Psoas muscle (tissue), 8 donors: ENCODE measurements at places on chromosomes 6 and 20. TPM values are rescaled to one million over a fixed set of nuclear protein-coding genes. Genes with fewer than 3 reads are reported as not detected.

DNA sequence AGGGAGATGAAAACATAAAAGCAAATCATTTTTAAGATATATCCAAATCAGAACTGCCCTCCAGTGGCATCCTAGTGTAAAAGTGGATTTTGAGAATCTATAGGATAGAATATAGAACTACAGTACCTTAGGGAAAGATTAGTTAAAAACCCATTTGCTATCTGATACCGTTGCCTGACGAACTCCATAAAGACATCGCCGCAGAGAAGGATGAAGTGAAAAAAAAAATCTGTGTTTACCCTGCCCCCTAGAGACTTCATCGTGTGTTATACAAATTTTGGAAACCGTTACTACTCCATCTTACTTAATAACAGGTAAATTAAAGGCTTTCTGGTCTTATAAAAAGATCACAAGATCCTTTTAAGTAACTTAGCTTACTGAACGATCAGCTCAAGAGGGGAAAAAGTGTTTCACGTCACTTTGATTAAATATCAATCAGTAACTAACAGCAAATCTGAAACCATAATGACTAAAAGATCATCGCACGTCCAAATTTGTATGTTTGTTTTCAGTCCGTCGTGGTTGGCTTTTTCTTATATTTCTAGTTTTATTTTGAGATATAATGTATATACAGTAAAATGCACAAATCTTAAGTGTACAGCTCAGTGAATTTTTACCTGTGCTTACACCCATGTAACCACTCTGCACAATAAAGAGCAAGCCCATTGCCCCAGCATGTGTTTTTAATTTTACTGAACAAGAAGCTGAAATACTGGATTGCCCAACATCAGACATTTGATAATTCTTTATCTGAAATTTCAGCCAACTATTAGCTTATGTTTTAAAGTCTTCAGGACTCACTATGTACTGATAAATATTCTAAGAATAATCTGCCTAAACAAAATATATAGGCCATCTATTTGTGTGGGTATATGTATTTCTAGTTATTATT is 881 bp upstream of the MCM3 start:
- no peak for DNase-seq

DNA sequence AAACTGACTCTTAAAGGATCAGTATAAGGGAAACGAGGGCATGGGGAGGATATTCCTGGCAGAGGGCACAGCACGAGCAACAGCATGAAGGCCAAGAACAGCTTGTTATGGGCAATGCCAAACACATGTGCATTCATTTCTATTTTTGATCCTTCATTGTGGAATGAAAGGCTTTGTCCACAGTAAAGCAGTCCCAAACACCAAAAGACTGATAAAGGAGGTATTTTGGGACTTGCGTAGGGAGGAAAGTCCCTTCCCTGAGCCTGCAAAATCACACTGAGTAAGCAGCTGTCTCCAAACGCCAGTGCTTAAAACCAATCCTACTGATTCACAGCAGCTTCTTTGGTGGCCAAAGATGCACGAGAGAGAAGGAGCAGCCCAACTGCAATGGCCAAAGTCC is 138.2 kb downstream of the UNC5CL start:
- DNase-seq, result no peak

GRCh38 chr20:64192406-64192805 is 28.2 kb downstream of the MYT1 start:
- DNase-seq, result no peak

DNA sequence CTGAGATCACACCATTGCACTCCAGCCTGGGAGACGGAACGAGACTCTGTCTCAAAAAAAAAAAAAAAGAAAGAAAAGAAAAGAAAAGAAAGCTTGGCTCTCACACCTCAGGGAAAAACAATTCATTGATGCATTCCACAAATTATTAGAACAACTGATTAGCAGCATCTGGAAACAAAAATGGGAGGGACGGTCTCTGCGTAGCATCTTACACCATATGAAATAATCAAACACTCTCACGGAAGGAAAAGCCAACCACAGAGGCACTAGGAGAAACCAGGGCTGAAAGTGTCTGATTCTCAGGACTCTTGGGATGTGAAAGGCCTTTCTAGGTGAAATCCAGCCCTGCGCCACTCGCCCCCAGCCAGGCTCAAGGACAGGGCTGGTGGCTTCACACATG is 2.3 kb upstream of the HELZ2 start:
- no peak for DNase-seq

DNA sequence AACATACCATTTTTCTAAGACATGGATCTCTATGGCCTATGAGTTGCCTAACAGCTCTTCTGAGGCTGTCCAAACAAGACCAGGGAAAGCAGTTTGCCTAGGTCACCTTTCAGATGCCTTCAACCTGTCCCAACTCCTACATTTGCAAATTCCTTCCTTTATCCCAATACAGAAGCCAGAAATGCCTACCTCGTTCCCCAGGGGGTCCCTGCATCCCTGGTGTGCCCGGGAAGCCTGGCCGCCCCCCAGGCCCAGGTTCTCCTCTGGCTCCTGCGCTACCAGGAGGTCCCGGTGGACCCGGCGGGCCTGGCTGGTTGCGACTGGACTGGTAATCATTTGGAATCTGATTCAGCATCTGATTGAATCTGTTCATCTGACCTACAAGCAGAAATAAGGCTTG is 115.9 kb downstream of the COL12A1 start:
- no peak for DNase-seq

DNA sequence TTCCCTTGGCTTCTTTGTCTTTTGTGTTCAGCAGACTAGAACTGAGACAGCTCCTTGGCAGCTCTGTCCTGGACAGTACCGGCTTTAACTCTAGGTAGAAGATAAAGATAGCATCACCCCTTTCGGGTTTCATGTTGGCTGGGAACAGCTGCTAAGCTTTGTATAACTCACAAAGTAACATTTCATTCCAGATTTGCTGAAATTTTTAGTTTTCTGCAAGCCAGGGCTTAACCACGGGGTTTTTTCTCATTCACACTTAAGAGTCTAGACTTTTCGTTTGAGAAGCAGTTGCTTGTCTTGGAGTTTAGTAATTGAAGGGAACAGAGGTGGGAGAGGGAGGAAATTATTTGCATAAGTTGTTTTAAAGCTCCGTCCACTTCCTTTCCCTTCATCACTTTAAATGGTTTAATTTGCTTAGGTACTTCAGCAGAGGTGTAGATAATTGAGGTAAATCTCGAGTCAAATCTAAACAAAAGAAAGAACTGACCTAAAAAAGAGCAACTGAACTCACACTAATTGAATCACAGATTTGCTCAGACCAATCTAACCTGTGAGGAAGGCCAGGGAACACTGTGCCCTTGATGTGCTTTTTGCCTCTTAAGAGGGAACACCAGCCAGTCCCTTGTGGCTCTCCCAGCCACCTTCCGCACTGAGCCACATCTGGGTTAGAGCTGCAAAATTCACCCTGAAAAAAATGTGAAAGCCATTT is 48.3 kb downstream of the RREB1 start:
- DNase-seq, result no peak

GRCh38 chr6:157525292-157525889 is 144.4 kb downstream of the ZDHHC14 start:
- no peak for DNase-seq

DNA sequence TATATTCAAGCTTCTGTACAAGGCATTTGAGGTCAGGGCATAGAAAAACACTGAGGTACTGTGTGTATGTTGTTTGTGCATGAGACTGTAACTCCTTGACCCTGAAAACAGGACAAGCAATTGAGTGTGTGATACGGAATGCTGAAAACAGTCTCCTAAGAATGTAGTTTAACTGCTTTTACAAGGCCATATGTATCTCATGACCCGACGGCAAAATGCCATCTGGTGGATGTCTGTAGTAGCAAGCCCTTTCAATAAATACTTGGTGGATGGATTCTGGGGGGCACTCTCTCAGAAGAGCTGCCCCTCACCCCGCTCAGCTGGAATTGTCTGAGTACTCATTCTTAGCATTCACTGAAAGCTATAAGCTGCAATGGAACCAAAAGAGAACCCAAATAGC is 69.3 kb upstream of the EYS start:
- no peak for DNase-seq

DNA sequence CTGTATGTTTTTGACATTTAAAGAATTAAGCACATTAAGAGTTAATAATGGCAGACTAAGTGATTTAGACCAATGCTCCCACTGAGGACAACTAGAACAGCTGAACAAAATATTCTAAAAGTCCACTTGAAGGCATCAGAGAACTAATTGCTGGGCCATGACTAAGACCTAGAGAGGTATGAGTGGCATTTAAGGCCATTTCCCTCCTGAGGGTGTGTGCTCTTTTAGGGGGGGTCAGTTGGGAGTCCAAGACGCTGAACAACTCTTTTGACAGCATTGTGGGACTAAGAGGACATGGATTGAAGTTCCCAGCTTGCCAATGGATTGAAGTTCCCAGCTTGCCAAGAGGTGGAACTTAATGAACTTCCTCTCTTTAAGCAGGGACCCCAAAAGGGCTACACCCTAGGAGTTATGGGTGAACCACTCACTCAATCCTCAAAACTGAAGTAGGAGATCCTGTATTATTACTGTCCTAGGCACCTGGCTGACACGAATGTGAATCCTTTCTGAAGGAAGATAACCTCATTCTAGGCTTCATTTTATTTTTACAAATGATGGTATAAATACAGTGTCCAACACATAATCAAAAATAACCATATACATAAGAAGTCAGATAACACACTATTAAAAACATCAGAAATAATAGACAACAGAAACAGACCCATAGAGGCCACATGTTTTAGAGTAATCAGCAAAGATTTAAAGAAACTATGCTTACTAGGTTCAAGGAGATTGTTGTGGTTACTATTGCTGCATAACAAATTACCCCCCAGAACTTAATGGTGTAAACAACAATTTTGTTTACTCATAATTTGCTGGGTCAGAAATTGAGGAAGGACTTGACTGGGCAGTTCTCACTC is 175.1 kb downstream of the VEGFA start:
- no peak for DNase-seq

- DNase-seq, result no peak
These were observed 12.2 kb downstream of the HNF4A start for GRCh38 chr20:44367746-44368145.

GRCh38 chr6:149847939-149848267 is 16.3 kb downstream of the LRP11 start:
- no peak for DNase-seq

DNA sequence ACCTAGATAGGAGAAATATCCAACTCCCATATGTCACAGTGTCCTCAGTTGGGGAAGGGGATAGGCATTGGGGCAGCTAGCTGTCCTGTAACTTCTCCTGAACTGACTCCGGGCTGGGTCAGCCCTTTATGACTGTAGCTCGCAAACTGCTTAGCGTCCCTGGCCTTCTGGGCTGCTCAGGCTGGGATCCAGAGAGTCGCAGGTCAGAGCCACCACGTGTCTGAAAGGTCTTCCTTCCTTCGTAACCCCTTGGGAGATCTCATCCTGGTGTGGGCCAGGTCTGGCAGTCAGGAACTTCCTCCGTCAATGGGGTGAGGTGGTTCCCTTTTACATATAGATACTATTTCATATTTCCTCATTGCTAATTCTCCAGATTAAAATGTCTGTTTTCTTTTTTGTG is 28.8 kb upstream of the HINT3 start:
- DNase-seq, result no peak

DNA sequence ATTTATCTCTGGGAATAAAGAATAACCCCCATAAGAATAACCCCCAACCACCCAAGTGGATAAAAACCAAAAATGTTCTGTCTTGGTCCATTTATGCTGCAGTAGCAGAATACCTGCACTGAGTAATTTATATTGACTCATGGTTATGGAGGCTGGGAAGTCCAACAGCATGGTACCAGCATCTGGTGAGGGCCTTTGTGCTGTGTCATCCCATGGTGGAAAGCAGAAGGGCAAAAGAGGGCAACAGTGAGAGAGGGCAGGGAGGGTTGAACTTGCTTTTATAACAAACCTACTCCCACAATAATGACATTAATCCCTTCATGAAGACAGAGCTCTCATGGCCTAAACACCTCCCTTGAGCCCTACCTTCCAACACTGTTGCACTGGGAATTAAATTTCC is 133.7 kb downstream of the ERMARD start:
- DNase-seq, result no peak

OPN5 gene
- total RNA-seq, result not detected

TRAPPC3L gene
- not detected for total RNA-seq

SLC17A3 gene
- total RNA-seq, result not detected
